NCI-H82 (cell line): ENCODE measurements at places on chromosomes 16 and 17.

- DNase-seq, result no peak
These were observed 4.4 kb upstream of the SOX8 start for GRCh38 chr16:977081-977701.

- DNase-seq, result peak; percentile 7
These were observed 12.9 kb downstream of the IL21R start for GRCh38 chr16:27414788-27415431.

DNA sequence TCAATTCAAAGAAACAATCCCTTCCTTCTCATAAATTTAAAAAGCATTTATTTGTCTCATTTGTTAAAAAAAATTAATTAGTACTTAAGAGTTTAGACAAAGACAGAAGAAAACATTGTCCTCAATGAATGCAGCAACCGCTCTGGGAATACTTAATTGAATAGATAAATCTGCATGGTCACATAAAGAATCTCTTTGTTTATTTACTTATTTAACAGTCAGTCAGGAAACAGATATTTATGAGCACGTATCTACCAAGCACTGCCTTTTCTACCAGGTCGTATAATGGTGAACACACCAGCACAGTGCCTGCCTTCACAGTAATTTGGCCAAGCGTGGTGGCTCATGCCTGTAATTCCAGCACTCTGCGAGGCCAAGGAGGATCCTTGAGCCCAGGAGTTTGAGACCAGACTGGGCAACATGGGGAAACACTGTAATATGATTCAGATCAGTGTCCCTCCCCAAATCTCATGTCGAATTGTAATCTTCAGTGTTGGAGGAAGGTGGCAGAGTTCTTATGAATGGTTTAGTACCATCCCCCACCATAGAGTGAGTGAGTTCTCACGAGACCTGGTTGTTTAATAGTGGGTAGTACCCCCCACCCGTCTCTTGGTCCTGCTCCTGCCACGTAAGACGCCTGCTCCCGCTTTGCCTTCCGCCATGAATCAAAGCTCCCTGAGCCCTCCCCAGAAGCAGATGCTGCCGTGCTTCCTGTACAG, 8.1 kb downstream of the WIPI1 start:
- no peak for DNase-seq

GRCh38 chr17:66455060-66455459, 152.6 kb downstream of the PRKCA start:
- DNase-seq, result no peak

DNA sequence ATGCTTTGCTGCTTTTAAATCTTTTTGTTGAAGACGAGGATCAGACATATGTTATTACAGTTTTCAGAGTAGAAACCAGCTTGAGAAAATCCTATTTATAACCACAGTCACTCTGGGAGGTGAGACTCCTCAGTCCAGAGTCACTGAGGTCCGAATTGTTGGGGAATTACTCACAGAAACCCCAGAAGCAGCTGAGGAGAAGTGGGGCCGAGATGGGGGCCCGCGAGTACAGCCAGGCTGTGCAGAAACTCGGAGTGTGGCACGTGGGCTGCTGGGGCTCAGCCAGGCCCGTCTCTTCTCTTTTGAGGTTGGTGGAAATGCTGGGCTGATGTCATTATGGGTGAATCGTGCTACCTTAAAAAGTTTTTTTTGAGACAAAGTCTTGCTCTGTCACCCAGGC, 14.4 kb upstream of the GNG13 start:
- DNase-seq, result no peak

GRCh38 chr16:49789616-49790015, 66.3 kb downstream of the ZNF423 start:
- DNase-seq, result no peak

- peak; percentile 84 for DNase-seq
These were observed 35.1 kb upstream of the CDRT4 start for GRCh38 chr17:15502369-15503112.

- DNase-seq, result peak; percentile 92
These were observed 91.0 kb downstream of the GSG1L start for GRCh38 chr16:27972500-27972899.

- DNase-seq, result no peak
These were observed 263.4 kb downstream of the BCAS3 start for GRCh38 chr17:60941028-60941427.

- peak; percentile 62 for DNase-seq
These were observed 14.2 kb upstream of the SYT17 start for GRCh38 chr16:19153876-19154275.

- peak; percentile 57 for DNase-seq
These were observed 165.3 kb downstream of the SDK2 start for GRCh38 chr17:73478768-73479424.

GRCh38 chr17:20035501-20035900, 26.3 kb downstream of the SPECC1 start:
- DNase-seq, result no peak

GRCh38 chr17:39777534-39778365, 40.0 kb downstream of the GRB7 start:
- DNase-seq, result no peak

- DNase-seq, result no peak
These were observed 57.1 kb downstream of the BRIP1 start for GRCh38 chr17:61806081-61806828.

- DNase-seq, result no peak
These were observed at the start of gene KRT222 for GRCh38 chr17:40664582-40665333. Gene KRT222 (minus strand): TSS chr17:40665177. CDS start chr17:40665099, 78 bp downstream.

DNA sequence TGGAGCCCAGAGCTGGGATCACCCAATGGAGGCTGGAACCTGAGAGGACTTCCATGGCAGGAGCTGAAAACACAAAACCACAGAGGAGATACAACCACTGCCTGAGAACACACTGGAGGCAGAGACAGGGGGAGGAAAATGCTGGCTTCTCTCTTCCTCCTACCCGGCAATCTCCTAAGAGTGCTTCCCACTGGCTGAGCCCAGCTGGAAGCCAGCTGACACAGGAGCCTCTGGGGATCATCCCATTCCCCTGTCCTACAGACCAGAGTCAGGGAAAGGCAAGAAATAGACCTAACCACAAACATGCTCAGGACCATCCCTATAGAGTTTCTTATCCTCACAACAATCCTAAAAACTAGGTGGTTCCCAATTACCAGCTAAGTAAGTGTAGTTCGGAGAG, 112.4 kb upstream of the CDH5 start:
- DNase-seq, result peak; percentile 29

DNA sequence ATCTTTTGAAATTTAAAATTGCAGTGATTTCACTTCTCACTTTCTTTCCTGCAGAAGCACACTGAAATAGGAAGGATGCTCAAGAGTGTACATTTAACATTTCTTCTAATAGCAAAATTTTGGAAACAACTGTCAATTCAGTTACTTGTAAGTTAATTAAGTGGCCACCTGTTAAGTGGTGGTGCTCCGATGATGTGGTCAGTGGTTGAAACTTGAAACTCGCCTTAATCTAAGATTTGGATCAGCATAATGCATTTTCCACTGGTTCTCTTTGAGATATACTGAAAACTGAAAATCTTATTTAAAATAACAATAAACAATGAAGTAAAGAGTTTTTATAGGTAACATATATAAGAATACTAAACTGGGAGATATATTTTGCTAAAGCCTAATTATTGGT, 7.0 kb upstream of the MYH8 start:
- DNase-seq, result no peak

GRCh38 chr16:3242709-3243108, 7.8 kb upstream of the ZNF200 start:
- no peak for DNase-seq

GRCh38 chr16:88695218-88695617, 8.9 kb upstream of the SNAI3 start:
- no peak for DNase-seq

- DNase-seq, result no peak
These were observed 2.0 kb downstream of the SLC46A1 start for GRCh38 chr17:28404007-28404406.

DNA sequence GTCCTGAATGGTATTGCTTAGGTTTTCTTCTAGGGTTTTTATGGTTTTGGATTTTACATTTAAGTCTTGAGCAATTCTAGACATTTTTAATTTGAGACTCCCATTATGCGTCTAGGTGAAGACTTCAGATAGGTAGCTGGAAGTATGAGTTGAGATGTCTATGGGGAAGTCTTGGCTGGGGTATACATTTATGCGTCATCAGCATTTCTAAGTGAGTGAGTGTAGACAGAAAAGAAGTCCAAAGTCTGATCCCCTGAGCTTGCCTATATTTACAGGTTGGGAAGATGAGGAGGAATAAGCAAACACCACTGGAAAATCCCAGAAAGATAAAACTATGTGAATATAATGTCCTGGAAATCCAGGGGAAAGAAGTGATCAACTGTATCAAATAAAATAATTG, 68.9 kb downstream of the KCNJ2 start:
- no peak for DNase-seq

- peak; percentile 71 for DNase-seq
These were observed 44.0 kb downstream of the PRAC1 start for GRCh38 chr17:48678141-48678971.

GRCh38 chr17:77507111-77507885, 366.5 kb downstream of the SEC14L1 start:
- DNase-seq, result peak; percentile 62

- peak; percentile 58 for DNase-seq
These were observed 7.6 kb downstream of the MRM1 start for GRCh38 chr17:36608794-36609497.

GRCh38 chr17:7579001-7579833, at the start of gene CD68:
Gene CD68 (plus strand): TSS chr17:7579638. CDS start chr17:7579678, 40 bp downstream.
- DNase-seq, result peak; percentile 92

DNA sequence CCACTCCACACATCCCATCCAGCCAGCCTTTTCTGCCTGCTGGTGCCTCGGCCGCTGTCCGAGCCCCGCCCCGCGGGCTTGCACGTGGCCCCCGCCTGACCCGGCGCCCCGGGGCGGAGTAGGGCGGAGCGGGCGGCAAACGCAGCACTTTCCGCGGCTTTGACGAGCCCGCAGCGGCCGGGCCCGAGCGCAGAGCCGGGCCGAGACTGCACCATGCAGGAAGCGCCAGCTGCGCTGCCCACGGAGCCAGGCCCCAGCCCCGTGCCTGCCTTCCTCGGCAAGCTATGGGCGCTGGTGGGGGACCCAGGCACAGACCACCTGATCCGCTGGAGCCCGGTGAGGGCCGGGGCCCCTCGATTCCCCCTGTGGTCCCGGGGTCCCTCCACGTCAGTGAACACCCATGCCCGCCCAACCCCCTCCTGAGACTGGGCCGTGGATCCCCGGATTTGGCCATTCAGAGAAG, at the start of gene HSF4:
Gene HSF4, plus strand, starts transcription at position 147 of the 463 bp plus-strand sequence. Its CDS starts 67 bp downstream, at position 214.
- no peak for DNase-seq

- no peak for DNase-seq
These were observed 27.6 kb downstream of the PRKAR1A start for GRCh38 chr17:68539548-68540467.

DNA sequence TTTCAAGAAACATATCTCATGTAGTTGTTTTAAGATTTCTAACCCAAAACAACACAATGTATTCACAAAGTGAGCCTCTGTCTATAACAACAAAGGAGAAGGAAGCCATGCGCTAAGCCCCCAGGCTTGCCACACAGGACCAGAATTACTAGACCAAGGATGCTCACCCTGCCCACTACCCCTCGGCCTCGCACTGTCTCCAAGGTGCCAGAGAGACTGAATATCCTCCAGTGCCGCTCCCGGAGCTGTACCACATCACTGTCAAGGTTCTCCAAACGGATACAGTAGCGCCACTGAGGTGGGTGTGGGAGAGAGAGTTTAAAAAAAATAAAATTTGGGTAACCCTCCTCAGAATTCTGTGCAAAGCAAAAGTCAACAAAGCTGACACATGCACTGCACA, 7.1 kb downstream of the POLDIP2 start:
- no peak for DNase-seq

DNA sequence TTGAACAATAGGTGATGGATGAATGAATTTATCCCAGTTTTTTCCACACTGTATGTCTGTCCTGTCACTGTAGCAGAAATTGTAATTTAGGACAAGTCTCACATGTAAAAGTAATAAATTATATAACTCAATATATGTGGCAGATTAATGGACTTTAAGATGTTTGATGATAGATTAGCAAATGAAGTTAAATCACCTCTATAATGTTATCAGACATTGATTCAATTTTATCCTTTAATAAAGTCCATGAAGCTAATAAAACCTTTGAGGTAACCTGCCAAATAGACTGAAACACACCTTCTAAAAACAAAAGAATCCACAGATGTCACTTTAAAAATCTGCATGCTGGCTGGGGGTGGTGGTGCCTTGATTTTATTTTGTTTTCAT, 83.3 kb upstream of the CORO6 start:
- no peak for DNase-seq

GRCh38 chr16:27676839-27677238, 126.9 kb downstream of the KATNIP start:
- no peak for DNase-seq

GRCh38 chr17:5509482-5509881, 23.1 kb downstream of the MIS12 start:
- no peak for DNase-seq

DNA sequence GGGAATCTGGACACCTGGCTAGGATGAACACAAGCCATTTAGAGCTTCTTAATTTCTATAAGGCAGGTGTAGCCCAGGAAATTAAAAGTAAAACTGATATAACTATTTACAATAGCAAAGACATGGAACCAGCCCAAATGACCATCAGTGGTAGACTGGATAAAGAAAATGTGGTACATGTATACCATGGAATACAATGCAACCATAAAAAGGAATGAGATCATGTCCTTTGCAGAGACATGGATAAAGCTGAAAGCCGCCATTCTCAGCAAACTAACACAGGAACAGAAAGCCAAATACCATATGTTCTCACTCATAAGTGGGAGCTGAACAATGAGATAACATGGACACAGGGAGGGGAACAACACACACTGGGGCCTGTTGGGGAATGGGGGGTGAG, 19.4 kb downstream of the FAHD1 start:
- DNase-seq, result no peak

DNA sequence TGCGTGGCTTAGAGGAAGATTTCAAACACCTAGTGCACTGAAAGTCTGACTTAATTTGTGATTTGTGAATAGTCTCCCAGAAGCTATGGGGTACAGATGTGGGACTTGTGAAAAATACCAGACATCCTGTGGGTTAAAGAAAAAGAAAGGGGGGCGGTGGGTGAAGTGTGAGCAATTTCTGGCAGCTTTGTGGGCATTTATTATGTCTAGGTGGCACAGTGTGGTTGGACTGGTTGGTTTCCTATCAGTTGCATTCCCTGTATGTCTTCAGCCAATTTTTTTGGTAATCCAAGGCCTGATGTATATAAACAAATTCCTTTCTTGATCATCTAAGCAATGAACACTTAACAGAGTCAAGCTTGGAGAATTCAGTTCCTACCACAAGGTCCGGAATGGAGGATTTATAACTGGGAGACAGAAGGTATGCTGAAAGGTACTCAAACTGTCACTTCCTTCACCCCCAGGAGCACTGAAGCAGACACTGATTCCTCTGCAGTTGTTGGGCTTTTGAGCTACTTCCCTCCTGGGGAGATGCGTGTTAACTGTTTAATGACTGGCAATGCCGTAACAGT, 211.6 kb downstream of the WWOX start:
- no peak for DNase-seq

GRCh38 chr16:79269211-79269863, 331.2 kb downstream of the MAF start:
- no peak for DNase-seq

- no peak for DNase-seq
These were observed 6.0 kb upstream of the GRIN2A start for GRCh38 chr16:10188236-10188635.

- peak; percentile 27 for DNase-seq
These were observed 603 bp upstream of the TMEM95 start for GRCh38 chr17:7354262-7354843.

- DNase-seq, result no peak
These were observed 16.9 kb upstream of the TNFRSF13B start for GRCh38 chr17:16988749-16989229.
